ENCODE measurements at places on chromosomes 6 and 20.
A peak's percentile ranks its signal among the peaks of the same experiment; 100 is the strongest.

- DNase-seq = no peak
These were observed 5.5 kb downstream of the REV3L start for GRCh38 chr6:111477481-111477938.

DNA sequence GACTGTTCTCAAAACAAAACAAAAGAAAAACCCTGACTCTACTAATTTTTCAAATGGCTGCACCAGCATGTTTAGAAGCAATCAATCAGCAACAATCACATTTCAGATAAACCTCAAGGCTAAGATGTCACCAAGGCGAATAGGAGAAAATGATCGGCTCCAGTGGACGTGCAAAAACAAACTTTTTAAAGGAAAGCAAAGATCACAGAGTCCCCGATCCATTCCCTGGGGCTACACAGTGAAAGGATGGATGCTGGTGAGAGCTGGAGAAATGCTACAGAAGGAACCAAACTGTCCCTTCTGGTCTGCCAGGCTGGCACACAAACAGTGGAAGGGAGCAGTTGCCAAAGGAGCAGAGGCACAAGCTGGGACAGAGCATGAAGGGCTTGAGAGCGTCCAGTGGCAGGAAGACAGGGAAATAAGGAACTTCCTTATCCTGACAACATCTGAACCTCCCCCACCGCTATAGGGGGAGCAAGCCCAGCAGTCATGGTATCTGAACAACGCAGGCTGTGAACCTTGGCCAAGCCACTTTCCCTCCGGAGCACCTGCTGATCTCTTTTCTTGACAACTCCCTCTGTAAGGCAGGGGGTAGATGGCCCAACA, 73.7 kb upstream of the HIVEP1 start:
- no peak for DNase-seq

DNA sequence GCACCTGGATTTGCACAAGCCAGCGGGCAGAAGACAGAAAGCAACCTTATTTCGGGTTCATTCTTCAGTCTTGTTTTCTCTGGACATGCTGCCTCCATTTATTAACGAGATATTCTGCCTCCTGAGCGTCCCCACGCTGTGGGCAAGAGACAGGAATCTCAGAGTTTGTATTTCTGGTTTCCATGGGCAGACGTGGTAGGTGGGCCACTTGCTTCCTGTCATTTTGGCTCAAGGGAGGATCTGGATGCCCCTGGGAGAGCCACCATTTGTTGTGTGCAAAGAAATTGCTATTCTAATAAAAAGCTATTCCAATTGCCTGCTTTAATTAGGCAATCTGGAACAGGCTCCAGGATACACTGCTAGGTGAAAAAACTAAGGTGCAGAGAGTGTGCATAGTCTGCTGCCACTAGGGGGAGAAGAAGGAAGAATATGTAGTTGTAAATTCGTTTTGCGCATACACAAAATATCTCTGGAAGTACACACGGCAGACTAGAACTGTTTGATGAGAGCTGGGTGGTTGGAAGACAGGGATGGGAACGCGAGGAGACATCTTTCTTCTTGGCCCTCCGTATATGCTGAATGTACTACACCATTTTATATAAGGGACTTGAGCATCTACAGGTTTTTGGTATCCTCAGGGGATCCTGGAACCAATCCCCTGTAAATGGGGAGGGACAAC, 30.1 kb upstream of the SLC16A10 start:
- no peak for DNase-seq

DNA sequence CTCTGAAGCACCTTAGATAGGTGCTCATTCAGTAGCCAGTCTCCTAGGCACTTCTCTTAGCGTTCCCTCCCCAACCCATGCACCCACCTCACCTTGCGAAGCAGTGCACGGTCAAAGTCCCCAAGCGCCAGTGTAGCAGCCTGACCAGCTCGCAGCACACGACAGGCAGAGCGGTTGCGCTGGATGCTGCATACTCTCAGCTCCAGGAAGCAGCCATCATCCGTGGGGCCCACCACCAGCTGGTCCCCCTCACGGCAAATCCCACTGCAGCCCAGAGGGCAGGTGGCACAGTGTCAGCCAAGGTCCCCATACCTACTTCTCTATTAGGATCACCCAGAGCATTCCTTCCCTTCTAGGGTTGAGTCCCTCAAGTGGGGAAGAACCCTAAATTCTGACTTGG, 6.5 kb downstream of the GTPBP2 start:
- DNase-seq = no peak

- no peak for DNase-seq
These were observed 61.0 kb downstream of the NUDT3 start for GRCh38 chr6:34331371-34332050.

DNA sequence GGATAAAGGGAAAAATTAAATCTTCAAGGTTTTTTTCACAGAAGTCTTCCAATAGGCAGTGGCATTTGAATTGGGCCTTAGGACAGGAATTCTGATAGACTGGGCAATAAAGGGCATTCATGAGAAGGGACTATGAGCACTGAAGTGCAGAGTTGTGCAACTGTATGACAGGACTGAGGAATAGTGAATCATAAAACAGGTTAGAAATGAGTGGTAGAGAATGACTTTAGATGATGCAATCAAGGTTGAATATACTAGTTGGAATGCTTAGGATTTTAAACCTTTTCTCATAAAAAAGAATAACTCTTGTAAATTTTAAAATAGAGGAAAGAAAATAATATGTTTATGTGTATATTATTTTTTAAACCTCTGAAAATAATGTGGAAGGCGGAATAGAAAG, 944.7 kb downstream of the PHF3 start:
- no peak for DNase-seq

DNA sequence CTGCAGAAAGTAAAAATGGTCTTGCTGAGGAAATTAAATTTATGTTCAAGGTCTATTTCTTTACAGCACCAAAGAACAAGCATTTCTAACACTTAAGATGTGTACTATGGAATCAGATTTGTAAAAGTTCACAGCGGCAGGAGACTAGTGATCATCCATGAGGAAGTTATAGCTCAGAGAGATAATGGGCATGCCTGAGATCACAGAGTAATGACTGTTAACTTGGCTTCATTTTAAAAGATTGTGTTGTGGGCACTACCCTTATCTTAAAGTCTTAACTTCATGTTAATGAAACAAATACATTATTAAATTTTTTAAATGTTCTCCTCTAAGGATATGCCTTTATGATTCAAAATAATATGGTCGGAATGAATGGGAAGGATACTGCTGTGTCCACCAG, 168.6 kb downstream of the GMPR start:
- no peak for DNase-seq

GRCh38 chr6:129863664-129864063, 2.5 kb upstream of the TMEM244 start:
- no peak for DNase-seq

DNA sequence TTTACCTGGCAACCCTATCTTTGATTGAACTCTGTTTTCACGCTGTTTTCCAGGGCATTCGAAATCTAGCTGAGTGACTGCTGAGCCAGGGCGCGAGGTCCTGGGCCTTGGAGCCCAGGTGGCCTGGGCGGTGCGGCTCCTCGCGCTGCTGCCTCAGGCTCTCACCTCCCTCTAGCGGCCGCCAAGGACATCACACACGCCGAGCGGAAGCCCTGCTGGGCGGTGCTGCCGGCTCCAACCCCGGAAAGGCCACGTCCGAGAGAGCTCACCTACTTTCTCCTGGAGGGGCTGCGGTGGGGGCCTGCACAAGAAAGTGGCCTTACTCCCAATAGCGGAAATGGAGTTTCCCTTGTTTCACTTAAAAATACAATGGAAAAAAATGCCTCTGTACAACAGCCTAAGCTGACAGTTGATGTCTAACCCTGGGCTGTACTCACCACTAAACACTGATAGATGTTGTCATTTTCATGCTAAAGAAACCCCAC, 77.7 kb downstream of the ELOVL4 start:
- DNase-seq = peak; percentile 33

GRCh38 chr6:43951063-43951755, 176.0 kb downstream of the MRPL14 start:
- DNase-seq = no peak

- no peak for DNase-seq
These were observed 28.5 kb downstream of the THBS2 start for GRCh38 chr6:169225131-169225576.

- peak; percentile 70 for DNase-seq
These were observed 93.9 kb upstream of the BTN3A2 start for GRCh38 chr6:26270903-26271667.

DNA sequence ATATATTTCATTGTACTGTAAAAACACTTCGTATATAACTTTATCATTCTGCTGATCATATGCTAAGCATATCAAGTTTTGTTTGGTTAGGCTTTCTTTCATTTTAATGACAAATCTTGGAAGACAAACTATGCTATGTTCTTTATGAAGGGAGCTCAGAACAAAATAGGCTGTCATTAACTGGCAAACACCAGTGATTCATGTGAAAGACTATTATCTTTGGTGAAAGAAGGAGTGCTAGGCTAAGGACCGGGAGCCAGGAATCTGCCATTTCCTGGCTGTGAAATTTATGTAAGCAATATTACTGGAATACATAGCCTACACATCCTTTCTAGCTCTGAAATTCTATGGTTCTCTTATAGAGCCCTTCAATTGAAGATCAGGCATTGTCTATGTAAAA, 136.2 kb upstream of the CCN2 start:
- DNase-seq = no peak

- no peak for DNase-seq
These were observed 480.0 kb downstream of the MEI4 start for GRCh38 chr6:78132671-78133410.

- DNase-seq = no peak
These were observed 81.6 kb downstream of the ZNF217 start for GRCh38 chr20:53512076-53512475.

DNA sequence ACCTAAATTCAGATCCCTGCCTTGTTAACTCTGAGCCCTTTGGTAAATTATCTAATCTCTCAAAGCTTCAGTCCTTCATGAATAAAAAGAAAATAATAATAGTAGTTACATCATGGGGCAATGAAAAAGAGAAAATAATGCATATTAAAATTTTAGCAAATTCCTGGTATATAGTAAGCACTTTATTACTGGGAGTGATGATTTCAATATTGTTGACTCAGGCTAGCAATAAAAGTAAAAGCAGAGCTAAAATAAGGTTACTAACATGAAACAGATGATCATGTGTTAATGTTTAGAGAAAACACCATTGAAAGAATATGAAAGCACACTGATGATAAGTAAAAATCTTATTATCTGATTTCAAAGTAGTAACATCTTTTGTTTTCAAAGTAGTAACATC, 13.6 kb downstream of the GINS1 start:
- no peak for DNase-seq

DNA sequence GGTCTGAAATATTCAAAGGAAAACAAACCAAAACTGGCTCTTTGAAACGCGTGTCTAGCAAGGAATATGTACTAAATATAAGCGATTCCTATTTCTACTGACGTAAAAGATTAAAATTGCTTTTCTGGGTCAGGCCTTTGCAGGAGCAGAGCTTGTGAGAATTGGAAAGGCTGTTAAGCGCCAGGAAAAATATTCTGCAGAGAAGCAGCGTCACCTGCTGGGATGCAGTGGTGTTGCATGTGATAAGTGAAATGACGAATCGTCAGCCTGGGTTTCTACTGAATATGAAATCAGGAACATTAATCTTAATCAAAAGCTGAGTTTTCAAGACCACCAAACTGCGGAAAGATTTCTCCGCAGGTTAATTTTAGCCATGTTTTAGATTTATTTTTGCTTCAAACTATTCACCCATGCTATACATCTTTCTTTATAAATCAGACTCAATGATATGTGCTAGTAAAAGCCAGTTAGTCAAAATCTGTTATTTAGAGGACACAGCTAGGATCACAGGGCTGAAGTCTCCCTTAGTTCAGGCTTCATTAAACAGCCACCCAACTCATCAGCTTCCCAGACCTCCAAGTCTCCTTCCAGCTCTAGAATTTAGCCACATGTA, 67.4 kb downstream of the ALDH8A1 start:
- DNase-seq = no peak

GRCh38 chr6:136226674-136227377, 23.3 kb downstream of the MTFR2 start:
- no peak for DNase-seq

DNA sequence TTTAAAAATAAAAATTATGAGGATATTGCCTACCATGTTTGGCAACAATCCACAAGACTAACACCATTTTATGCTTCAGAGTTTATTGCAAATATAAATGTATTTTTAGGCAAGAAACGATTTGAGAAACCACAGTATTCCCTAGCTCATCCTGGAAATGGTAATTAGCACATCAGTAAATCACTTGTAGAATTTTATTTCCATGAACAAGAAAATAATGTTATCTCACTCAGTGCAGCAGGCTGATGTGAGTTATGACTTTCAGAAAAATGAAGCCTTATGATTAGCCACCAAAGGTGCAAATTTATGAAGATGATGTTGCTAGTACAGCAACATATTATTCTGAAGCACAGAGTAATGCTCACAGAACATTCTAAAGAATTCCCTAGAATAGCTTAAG, 127.7 kb upstream of the GJE1 start:
- DNase-seq = no peak

DNA sequence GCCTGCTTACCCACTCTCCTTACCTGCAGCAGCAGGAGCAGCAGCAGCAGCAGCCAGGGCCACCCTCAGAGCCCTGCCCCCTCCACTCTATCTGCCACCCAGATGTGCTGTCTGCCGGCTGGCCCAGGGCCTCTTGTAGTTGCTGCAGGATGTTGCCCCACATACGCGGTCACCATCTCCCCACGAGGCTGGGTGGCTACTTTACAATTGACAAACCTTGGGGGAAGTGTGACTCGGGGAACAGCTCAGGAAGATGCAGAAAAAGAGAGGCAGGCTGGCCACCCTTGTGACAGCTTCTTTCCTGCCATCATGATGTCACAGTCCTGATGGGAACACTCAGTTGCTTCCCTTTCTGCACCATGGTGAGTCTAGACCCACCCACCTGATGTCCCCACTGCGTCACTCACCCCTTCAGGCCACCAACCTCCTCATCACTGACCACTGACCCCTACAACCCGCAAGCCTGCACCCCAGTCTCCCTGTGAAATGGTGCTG, 14.5 kb downstream of the TREM1 start:
- no peak for DNase-seq

DNA sequence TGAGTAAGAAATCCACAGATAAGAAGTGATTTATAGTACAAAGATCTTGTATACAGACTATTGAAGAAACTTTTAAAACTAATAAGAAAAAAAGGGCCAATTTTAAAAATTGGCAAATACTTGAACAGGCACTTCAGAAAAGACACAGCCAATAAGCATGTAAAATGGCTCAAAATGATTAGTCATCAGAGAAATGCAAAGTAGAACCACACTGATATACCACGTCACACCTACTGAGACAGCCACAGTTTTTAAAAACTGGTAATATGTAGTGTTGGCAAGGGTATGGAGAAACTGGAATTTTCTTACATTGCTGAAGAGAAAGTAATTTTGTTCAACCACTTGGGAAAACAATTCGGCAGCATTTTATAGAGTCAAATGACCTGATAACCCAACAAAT, 488.9 kb upstream of the HTR1E start:
- DNase-seq = no peak

Data from GOT3 (cell line).